DMS153 (cell line): ENCODE measurements at places on chromosomes 4 and X.

DNA sequence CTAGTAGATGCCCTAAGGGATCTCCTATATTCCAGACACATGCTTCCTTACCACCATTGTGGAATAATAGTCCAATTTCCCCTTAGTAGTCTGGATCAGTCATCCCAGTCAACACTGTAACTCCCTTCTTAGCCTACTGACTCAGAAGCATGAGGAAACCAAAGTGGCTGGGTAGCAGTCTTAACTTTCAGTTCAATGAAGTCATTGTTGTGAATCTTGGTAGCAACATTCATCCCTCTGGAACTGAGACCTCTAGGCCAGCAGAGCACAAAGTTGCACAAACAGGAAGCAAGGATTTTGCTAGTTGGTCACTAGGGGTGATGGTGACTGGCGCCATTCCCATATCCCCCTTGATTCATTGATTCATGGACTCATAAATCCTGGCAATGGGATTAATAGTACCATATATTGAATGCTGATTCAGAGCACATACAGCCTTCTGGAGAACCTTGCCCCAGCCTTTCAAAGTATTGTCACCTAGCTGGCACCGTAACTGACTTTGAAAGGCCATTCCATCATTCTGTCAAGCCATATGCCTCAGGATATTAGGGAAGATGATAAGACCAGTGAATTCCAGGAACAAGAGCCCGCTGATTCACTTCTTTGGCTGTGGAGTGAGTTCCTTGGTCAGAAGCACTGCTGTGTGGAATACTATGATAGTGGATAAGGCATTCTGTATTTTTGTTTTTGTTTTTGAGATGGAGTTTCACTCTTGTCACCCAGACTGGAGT lies 19.7 kb upstream of the GPAT3 start:
- DNase-seq, result no peak

DNA sequence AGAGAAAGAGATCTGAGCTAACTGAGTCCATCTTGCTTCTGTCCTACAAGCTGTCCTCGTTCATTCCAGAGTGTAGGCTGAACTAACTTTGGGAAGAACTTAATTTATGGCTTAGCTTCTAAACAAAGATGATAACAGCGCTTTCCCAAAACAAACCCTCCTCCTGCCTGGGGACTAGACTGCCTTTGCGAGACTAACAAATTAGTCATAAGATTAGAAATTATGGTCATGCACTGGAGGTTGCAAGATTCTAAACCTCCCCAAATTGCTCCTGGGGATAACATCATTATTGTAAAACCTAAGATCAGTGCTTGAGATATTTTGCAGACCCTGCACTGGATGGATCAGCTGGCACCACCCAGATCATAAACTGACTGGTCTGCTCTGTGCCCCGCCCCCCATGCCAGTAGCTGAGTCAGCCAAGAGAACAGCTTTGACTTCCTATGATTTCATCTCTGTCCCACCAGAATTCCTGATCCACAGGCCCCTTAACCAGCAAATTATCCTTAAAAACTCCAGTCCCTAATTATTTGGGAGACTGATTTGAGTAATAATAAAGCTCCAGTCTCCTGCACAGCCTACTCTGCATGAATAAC lies 883.3 kb downstream of the TRIML1 start:
- no peak for DNase-seq

GRCh38 chr4:185254434-185254833 lies 45.0 kb downstream of the SNX25 start:
- DNase-seq, result no peak

DNA sequence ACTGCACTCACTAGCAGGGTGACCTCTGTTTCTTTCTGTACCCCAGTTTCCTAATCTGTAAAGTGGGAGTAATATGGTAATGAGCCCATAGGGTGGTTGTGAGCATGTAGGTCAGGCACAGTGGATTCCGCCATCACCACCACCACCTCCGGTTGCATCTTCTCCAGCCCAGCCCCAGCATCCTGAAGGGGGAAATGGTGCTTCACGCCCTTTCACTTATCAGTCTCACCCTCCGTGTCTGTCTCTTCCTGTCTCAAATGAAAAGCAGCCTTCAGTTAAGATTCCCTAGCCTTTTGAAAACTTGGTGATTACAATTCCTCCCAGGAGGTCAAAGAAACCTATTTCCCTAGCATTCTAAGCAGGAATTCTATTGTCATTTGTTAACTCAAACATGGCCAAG lies 16.9 kb upstream of the XPNPEP2 start:
- no peak for DNase-seq

DNA sequence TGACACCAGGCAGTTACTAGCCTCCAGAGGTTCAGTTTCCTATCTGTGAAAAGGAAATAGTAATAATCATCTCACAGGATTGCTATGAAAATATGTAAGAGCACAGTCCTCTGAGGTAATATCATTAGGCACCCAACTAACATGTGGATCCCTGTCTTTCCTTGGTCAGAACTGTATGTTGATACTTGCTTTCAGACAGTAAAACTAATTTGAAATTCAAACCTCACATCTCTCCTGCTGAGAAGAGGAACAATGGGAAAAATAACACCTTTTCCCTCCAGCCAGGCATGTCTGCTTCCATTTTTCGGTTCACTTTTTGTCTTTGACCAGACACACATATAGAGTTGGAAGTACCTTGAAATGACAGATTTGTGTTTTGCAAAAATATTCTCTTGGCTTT lies 262.7 kb downstream of the IL15 start:
- DNase-seq, result no peak

GRCh38 chr4:95317085-95317793 lies 231.5 kb downstream of the UNC5C start:
- DNase-seq, result no peak

DNA sequence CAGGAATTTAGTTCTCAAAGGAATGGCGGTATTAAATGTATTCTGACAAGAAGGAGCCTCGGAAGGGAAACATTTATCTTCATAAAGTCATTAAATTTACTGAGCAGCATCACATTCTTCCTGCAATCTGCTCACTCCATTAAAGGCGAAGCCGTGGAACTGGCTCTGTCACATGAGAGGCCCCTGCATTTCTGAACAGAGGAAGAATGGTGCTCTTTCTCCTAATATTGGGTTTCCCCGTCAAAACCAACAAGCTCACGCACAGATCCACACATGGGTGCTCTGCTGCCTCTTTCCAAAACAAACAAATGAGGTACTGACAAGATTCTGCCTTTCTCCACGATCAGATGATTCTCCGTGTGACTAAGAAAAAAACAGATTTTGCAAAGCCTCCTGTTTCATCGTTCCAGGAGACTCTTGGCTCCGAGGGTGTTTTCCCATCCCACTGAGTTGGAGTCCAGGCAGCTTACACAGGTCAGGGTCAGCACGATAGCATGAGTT lies 191.2 kb downstream of the IDS start:
- DNase-seq, result no peak

GRCh38 chrX:7950865-7951264 lies 23.7 kb upstream of the PNPLA4 start:
- no peak for DNase-seq

DNA sequence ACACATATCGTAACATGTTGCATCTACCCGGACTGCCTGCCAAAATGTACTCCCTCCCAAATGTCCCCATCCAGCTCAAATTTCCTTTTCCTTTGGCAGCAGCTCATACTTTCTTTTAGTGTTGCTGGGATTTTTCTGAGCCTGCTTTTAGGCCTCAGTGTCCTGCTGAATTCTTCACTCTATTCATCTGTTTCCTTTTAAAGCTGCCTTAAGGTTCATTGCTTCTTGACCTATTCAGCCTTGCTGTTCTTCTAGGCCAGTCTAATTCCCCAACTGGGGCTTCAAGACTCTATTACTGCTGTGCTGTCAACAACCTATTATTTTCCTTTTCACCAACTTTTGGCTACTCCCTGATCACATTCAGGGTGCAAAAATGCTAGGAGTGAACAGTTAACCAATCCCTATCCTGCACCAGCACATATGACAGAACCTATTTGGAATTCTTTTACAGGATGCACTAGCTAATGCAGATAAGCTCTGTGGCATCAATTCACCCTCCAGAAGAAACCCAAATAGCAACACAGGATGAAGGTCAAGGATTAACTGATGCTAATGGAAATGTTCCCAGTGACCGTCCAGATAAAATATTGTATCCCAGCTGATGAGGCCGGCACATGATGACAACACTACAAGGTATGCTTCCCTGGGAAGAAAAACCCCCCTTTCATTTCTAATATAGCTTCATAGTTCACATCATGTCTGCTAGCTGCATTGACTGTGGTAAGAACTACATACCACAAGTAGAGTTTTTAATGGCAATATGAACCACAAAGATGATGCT lies 114.7 kb upstream of the TTC29 start:
- DNase-seq, result no peak

- no peak for DNase-seq
These were observed 3.2 kb upstream of the ADH1B start for GRCh38 chr4:99324361-99324760.

DNA sequence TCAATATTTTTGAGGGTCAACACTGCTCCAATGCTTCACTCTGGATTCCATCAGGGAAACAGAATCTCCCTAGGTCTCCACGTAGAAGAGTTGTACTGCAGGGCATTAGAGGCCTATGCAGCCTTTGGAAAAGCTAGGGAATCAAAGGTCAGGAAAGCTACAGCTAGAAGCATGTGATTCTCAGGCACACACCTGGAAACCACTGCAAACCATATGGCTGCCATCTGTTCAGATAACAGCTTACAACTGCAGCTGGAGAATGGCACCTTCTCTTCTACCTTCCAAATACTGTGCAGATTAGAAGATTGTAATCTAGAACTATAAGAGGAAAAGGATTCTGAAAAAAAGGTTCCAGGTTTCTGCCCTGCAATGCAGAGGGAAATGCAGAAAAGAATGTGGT lies 60.6 kb downstream of the BTC start:
- no peak for DNase-seq

- no peak for DNase-seq
These were observed 122.3 kb downstream of the MID1IP1 start for GRCh38 chrX:38923451-38923969.

GRCh38 chrX:104427073-104427472 lies 138.9 kb upstream of the IL1RAPL2 start:
- no peak for DNase-seq

DNA sequence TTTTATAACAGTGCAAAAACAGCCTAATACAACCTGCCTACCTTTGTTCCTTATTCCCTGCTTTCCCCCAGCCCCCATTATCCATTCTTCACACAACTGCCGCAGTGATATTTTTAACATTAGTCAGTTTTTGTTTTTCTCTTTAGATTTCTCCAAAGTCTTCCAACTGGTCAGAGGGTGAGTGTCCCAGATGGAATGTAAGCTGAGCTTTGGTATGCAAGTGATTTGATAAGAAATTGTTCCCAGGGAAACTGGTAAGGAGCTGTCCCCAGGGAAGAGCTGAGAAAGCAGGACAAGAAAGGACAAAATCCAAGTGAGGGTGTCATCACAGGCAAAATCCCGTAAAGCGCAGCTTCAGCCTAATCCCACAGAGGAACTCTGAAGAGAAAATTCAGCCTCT lies 475.5 kb upstream of the ADGRL3 start:
- DNase-seq, result no peak

GRCh38 chr4:1723131-1723801 lies 1.9 kb downstream of the TACC3 start:
- DNase-seq, result no peak

GRCh38 chrX:101208152-101208905 lies 11.3 kb upstream of the DRP2 start:
- no peak for DNase-seq

GRCh38 chrX:150696866-150697265 lies 3.7 kb downstream of the MTMR1 start:
- no peak for DNase-seq

DNA sequence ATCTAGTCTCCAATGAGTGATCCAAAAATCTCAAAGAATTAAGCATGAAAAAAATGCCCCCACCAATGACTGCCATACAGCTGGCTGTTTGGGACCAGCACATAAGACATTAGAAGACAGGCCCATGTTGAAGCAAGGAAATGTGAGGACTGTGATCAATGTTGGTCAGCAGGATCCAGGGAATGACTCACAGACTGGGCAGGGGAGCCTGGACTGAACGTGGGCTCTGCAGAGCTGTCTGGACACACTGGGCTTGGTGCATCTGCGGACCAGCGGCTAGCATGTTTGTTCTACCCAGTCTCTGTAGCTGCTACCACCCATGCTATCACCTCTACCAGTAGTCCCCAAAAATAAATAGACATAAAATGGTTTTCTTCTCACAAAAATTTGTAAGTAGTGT lies 108.6 kb downstream of the PALLD start:
- no peak for DNase-seq

- no peak for DNase-seq
These were observed 259.5 kb downstream of the RCHY1 start for GRCh38 chr4:75254745-75255144.

- no peak for DNase-seq
These were observed 28.6 kb downstream of the RGS12 start for GRCh38 chr4:3321295-3321889.

GRCh38 chr4:107006218-107006617 lies 29.9 kb downstream of the DKK2 start:
- no peak for DNase-seq
